Immature natural killer cell (primary cell): ENCODE measurements at places on chromosomes 13 and 19. TPM values are rescaled to one million over a fixed set of nuclear protein-coding genes. Genes with fewer than 3 reads are reported as not detected.

Gene PRSS57
- polyA plus RNA-seq: 5.8 TPM

Gene RPL21
- polyA plus RNA-seq: 3,425 TPM

Gene SMAD9
- polyA plus RNA-seq: not detected

Gene ZNF100
- 7.8 TPM for polyA plus RNA-seq

Gene SGCG
- polyA plus RNA-seq: not detected

Gene RFPL4A
- polyA plus RNA-seq: not detected

Gene FBXO17
- polyA plus RNA-seq: not detected

Gene ENOX1
- polyA plus RNA-seq: not detected

Gene CYP4F2
- not detected for polyA plus RNA-seq

Gene APC2
- 0.06 TPM for polyA plus RNA-seq

Gene FAM124A
- not detected for polyA plus RNA-seq

Gene THSD1
- 0.08 TPM for polyA plus RNA-seq

Gene CDADC1
- 13.0 TPM for polyA plus RNA-seq

Gene POU2F2
- polyA plus RNA-seq: 2.1 TPM

Gene BEST2
- polyA plus RNA-seq: not detected

Gene ZNF568
- polyA plus RNA-seq: 10.1 TPM

Gene RNF225
- not detected for polyA plus RNA-seq

Gene SUCLA2
- 22.1 TPM for polyA plus RNA-seq

Gene CRTC1
- 1.1 TPM for polyA plus RNA-seq

Gene ZNF471
- polyA plus RNA-seq: not detected

Gene ACP7
- not detected for polyA plus RNA-seq

Gene AZU1
- not detected for polyA plus RNA-seq

Gene HCST
- 1,885 TPM for polyA plus RNA-seq

Gene SRRM5
- 0.86 TPM for polyA plus RNA-seq
